Activated B cell treated with CpG ODN at 0.5 μM for 24 hours (primary cell): ENCODE measurements at places on chromosomes 4 and X.

GRCh38 chr4:110475881-110476818, at the start of gene ENPEP:
ENPEP (plus strand) TSS chr4:110476155; CDS start chr4:110476415, 260 bp downstream.
- DNase-seq, result no peak

- DNase-seq, result no peak
Measured at GRCh38 chr4:88341227-88342192, 37.1 kb upstream of the HERC6 start.

DNA sequence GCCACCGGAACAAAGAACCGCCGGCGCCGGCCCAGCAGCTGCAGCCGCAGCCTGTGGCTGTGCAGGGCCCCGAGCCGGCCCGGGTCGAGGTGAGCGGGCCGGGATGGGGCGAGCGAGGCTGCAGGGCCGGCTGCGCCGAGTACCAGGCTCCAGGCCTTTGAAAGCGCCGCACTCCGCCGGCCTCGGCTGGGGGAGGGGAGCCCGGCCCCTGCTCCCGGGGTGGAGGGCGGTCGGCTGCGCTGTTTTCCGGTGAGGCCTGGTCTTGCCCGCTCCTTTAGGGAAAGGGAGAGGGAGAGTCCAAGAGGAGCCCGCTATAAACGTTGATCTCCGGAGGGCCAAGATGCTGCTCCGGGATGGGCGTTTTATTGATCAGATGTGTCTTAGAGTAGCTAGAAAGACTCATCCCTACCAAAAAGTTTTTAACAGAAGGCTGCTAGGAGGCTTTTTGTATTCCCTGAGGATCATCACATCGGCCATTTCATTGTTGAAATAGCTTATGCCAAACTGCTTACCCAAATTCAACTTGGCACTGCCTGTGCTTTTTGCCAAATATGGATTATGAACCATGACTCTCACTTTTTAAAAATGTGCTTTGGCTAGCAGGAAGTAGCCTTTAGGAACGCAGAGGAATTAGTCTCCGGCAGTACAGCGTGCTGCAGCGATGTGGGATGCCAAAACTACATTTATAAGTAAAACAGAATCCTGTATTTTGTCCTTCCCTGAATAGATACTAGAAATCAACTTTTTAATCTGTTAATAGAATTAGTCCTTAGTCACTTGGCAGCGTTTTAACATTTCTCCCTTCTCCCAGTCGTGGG, 760 bp downstream of the TMEM165 start:
- DNase-seq, result no peak

DNA sequence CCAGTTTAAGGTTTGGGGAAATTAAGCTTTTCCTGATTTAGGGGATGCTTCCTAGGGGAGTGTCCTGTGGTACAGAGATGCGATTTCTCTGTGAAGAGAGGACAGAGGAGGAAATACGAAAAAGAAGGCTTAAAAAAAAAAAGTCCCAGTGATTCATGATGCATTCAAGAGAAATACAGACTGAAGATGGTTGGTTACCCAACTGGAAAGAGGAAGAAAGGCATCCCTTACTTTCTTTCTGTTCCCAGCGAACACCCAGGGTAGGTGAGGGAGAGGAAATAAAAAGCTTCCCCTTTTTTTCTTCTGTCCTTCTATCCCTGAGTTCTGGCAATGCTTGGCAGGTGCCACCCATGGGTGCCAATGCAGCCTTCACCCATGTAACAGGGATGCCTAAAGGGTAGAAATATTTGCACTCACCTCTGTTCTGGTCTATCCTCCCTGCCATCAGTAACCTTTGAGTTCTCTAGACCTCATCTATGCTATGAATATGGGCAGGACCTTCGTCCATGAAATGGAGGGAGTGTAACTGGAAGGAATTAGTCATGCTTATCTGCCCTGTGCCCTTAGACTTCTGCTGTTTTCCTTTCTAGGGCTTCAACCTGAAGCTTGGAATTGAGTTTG, 230.1 kb upstream of the GALNTL6 start:
- DNase-seq, result no peak

DNA sequence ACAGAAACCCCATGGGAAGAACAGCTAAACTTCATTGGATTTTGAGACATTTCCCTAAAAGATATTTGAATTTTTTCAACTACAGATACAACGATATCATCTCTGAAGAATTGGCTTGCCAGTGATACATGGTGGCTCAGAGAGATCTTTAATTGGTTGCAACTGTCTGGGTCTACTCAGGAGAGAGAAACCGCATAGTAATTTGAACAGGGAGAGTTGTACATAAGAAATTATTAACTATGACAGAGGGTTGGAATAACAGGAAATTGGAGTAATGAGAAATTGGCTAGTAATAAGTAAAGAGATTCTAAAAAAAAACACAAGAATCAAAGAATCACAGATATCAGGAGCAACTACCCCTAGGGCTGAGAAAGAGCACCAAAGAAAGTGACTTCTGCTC, 118.4 kb downstream of the KLHL13 start:
- no peak for DNase-seq

DNA sequence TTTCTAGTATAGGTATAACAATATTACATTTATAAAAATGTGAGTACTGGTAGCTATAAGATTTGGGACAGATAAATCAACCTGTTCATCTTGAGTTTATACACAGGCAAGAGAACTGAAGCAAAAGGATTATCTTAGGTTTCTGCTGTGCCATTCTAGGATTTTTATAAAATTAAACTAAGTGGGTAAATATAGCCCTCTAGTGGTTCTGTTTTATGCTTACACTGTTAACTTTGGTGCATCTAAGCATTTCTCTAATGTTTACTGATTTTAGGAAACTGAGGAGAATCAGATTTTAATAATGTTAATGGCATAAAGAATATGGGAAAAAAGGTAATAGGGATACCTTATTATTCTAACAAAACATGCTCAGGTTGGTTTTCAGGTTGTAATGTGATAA, 1.1 kb upstream of the RRH start:
- no peak for DNase-seq

- peak; percentile 17 for DNase-seq
Measured at GRCh38 chrX:64204701-64205440, 637 bp downstream of the AMER1 start.

DNA sequence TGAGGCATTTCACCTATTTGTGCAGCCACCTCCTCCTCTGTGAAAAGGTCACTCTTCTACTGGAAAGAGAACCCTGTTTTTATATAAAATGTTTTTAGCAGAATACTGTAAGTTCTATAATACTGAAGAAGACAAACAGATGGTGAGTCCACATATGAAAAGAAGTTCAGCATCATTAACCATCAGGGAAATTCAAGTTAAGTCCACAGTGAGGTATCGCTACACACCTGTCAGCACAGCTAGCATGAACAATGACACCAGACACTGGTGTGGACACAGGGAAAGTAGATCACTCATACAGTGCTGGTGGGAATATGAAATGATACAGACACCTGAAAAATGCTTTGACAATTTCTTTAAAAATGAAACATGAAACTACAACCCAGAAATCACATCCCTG, 133.0 kb downstream of the MAD2L1 start:
- no peak for DNase-seq

GRCh38 chr4:6938237-6938636, 28.6 kb downstream of the TBC1D14 start:
- DNase-seq, result no peak

- no peak for DNase-seq
Measured at GRCh38 chrX:105018865-105019264, 201.6 kb downstream of the TEX13A start.

DNA sequence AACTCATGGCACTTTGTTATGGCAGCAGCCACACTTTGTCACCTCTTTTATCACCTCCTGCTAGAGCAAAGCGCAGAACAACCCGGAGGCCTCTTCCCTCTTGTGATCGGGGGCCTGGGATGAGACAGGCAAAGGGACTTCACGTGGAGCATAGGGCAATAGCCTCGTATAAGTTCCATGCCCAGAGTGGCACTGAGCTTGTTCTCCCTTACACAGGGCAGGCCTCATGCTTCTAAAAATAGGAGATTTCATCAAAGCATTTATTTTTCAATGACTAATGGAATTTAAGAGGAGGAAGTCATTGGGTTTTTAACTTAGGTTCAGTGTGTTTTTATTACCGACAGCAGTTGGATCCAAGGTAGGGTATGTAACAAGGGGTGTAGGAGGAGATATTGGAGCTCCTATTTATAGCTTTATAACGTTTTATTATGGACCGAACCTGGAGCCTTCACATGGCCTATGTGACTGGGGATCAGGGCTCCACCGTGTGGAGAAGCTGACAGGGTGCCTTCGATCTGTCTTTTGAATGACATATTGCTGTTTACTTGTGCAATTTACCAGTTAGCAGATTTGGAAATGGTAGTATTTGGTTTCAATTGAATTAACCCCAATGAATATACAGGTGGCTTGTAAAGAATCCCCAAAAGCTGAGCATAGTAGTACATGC, 93.8 kb downstream of the SLC2A9 start:
- no peak for DNase-seq

DNA sequence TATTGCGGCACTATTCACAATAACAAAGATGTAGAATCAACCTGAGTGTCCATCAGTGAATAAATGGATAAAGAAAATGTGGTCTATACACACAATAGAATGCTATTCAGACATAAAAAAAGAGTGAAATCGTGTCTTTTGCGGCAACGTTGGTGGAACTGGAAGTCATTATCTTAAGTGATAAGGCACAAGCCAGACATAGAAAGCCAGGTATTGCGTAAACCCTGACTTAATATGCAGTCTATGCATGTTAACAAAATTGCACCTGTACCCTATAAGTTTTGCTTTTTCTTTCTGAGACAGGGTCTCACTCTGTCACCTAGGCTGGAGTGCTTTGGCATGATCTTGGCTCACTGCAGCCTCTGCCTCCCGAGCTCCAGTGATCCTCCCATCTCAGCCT, 28.6 kb downstream of the KIAA0232 start:
- no peak for DNase-seq

DNA sequence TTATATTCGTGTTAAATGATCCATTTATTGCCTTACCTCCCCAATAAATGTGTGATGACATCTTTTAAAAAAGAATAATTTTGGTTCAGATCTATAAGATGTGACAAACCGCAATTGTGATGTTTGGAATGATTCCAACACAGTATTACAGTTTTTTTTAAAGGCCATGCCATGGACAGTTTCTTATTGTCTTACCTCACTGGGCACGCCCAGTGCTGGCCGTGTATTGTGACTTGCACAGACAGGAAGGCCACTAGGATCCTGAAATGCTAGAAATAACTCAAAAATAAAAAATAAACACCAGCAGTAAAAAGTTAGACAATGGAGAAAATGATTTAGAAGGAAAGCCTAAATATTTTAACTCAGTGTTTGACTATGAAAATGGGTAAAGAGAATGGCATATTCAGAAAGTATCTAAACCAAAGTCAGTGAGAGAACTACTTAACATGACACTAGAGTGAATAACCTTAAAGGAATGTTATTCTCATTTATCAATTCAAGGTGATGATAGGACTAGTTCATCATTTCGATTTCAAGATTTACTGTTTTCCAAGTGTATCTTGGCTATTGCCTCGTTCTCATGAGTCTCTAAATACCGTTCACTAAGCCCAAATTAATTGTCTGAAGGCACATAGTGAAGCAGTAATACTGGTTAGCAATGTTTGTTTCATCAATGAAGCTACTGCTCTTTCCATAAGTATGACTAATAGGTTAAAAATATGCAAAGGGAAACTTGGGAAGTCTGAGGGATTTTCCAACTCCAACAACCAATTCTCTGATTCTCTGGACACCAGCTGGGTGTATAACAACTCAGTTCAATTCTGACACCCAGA, 46.1 kb upstream of the VEGFC start:
- no peak for DNase-seq

GRCh38 chr4:145619639-145619996, 433 bp downstream of the MMAA start:
- DNase-seq, result no peak

DNA sequence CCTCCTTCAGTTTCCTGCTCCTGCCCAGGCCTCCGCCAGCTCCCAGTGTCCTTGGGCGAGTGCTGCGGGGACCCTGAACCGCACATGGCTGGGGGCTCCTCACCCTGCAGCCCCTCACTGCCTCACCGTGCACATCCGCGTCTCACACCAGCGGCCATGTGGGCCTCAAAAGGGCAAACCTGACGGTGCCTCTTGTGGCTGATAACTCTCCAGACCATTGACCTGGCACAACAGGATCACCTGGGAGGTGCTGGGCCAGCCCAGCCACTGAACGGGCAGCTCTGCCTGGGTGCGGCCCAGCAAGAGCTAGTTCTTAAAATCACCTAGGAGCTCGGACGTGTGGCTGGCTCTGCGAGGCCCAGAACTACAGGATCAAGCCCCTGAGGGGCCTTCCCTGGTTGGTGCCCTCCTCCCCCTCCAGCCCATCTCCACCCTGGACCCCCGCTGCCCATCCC, 4.1 kb upstream of the S100P start:
- no peak for DNase-seq

GRCh38 chr4:152509595-152510225, 26.2 kb downstream of the FBXW7 start:
- DNase-seq, result no peak

DNA sequence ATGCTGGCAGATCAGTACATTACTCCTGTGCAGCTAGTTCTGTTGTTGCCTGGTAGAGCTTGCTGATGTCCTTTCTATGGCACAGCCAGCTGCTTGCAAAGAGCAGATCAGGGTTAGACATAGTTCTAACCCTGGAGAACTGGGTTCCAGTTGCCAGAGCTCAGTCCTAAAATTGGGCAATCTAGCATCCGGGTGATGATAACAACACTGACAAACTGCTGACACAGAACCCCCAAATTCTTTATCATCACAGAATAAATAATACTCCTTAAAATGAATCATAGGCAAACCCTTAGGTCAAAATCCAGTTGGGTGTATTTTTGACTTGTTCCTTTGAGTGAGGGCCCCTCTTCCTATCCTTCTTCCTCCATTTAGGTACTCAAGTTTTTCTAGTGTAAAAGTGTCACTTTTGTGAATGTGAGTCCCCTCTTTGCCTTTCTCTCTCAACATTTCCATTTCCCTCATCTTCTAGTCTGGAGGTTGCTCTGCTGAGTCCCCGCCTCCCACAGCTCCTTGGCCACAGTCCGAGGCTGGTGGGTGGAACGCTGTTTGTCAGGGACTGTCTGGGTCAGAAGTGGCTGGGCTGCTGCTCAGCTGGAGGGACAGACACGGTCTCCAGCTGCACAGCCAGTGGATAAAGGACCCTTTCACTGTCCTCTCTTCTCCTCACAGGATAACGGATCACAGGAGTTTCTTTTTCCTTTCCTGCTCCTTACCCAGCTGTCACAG, 93.6 kb upstream of the RASGEF1B start:
- DNase-seq, result no peak

DNA sequence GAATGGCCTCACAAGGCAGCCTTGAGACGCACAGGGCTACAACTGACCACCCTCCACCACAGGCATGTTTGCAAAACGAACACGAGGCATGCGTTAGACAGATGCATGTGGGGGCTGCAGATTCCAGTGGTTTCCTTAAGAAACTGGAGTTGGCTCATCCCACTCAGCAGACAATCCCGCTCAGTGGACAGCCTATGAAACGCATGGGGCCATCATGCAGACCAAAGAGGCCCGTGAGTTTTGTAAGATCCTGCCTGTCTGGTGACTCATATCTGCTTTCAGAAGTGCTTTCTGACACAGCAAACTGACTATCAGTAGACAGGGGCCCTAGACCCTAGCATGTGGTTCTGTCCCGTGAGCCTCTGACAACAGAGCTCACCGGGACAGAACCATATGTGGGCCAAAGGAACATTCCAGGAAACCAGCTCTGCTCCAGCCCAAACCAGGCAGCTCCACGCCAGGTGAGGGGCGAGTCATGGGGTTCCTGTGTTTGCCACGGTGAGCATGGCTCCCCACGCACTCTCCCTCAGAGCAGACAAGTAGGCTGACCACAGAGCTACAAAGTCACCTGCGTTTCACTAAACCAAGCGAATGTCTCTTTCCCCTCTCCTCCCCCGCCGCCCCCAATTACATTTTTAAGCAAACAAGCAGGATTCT, 74.4 kb downstream of the MTMR1 start:
- no peak for DNase-seq
